Stimulated activated CD8-positive, alpha-beta memory T cell treated with anti-CD3 and anti-CD28 coated beads, Interleukin-7, amount 100 ng/mL, for 24 hours (primary cell): ENCODE measurements at places on chromosomes 6 and 20.
A peak's percentile ranks its signal among the peaks of the same experiment; 100 is the strongest.

DNA sequence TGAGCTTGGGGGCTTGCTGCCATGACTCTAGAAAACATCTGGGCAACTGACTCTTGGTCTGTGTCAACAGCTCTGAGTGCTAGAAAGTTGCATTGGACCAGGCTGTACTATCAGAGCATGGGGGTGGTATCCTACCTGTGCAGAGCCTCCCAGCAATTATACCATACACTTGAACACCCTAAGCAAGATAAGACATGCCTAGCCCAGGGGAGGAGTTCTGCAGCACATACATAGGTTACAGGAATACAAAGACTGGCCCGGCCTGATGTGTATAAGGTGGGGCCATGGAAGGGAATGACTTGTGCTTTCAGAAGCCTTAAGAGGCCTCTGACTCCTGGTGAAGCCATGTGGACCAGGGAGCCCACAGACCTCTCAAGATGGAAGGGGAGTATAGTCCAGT lies 11.4 kb upstream of the MOCS1 start:
- DNase-seq = no peak

- DNase-seq = no peak
Measured at GRCh38 chr20:35527122-35527769, 2.2 kb downstream of the C20orf173 start.

DNA sequence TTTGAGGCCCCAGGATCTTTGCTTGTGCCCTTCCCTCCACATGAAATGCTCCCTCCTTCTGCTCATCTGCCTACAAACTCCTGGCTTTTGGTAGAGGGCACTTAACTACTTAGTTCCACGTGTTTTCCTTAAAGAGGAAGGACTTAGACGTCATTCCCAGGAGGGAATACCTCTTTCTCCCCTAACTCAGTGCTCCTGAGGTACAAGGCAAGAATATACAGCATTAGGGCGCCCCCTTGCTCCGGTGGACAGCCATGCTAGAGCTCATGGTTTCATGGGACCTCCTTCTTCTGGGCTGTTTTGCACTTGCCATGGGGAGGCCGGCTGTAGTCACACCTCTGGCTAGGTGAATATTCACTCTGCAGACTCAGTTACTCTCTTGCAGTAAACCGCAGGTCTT lies 93.8 kb upstream of the LY86 start:
- no peak for DNase-seq

GRCh38 chr20:24892931-24893330 lies 56.1 kb upstream of the CST7 start:
- DNase-seq = no peak

DNA sequence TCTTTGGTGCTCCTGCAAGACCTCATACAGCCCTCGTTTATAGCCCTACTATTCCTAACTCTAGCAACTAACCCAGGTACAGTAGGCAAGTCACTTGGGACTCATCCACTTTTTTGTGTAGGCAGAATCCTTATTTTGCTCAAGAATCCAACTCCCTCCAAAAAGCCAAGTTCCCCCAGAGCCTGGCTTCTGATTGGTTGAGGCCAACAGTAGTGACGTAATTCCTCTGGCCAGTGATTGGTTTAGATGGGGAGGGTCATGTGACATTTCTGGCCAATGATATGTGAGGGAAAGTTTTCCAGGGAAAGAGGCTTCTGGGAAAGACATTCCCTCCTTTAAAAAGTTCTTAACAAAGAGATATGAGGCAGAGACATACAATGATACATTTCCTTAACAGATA lies 32.1 kb downstream of the KIAA1755 start:
- DNase-seq = no peak

GRCh38 chr6:45724511-45724910 lies 291.1 kb downstream of the CLIC5 start:
- no peak for DNase-seq

DNA sequence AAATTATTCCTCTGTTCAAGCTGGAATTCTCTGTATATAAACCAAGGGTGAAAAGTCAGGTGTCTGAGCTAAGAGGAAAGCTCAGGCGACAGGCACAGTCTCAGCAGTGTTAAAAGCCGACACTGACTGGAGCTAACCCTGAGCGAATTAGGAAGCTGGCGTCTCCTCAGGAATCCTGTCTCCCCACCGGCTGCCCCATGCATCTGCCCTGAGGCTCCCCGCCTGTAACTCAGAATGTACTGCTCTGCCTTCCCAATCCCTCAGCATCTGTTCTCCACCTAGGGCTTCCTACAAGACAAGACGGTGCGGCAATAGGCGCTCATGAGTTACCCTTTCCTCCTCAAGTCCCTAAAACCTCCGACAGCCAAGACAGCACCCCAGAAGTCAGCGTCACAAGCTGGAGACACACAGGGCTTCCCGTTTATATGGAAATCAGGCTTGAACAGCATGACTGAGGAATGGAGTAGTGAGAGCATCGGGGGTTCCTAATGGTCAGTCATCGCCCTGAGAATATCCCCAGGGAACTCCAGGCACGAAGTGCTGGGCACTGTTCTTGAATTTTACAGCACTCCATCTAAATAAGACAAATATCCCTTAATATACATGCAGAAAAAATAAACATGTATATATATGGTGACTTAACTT lies 33.5 kb downstream of the WDR27 start:
- DNase-seq = no peak

DNA sequence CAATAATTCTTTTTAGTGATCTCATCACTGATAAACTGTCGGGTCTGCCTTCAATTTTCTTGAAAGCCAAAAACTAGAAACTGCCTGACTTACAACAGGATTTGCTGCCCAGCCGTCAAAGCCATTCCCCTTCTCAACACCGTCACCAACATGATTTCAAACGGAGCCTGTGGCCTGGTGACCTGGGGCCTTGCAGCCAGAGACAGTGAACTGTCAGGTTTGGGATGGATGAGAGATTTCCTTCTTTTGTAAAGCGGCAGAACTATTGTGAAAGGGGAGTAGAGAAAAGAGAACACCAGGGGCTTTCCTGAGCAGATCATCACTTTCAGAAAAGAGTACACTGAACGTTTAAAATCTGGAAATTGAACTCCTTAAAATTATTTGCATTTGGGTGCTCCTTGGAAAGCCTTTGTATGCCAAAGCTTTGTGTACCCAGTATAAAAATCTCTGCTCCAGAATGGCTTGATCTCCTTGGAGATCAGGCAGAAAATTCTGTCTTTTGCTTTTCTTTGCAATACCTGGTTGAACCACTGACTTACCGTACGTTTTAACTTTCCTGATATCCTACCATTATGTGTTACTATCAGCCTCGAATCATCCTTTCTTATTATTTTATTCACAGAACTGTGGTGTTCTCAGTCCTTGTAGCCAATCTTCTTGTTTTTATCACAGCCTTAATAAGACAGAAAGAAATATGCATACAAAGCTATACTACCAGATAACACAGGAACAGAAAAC lies 125.2 kb downstream of the PACRG start:
- DNase-seq = no peak

DNA sequence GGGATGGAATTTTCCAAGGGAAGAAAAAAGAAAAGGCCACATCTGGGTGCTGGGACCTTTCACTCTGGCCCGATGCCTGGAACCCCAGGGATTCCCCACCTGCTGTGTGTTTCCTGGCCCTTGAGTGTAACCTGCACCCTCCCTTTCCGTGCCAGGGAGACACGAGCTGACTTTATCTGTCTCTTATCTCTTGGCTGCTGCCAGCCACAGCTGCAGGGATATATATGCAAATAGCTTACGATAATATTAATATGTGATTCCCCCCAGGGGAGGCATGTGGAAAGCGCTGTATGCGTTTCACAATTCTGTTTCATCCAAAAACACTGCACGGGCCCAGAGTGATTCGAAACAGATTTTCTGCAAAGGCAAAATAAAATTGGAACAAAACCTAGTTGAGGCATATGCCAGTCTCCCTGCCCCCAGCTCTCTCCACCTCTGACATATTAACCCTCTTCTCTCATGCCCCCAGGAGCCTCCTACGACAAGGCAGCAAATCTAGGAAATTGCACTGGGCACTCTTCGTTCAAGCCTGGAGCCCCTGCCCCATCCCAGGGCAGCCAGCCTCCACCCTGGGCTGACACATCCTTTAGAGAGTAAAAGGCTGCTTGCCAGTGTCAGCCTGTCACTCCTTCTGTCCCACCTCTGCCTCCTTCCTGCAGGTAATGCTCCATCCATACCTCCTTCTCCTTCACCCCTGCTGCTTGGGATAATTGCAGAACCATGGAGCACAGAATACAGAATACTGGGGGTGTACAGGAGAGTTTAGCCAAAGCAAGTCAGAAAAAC lies 1.3 kb downstream of the RIPOR3 start:
- DNase-seq = no peak

GRCh38 chr20:16423311-16424212 lies 149.7 kb downstream of the KIF16B start:
- DNase-seq = no peak

- DNase-seq = no peak
Measured at GRCh38 chr6:73722318-73723060, 26.5 kb downstream of the CD109 start.

DNA sequence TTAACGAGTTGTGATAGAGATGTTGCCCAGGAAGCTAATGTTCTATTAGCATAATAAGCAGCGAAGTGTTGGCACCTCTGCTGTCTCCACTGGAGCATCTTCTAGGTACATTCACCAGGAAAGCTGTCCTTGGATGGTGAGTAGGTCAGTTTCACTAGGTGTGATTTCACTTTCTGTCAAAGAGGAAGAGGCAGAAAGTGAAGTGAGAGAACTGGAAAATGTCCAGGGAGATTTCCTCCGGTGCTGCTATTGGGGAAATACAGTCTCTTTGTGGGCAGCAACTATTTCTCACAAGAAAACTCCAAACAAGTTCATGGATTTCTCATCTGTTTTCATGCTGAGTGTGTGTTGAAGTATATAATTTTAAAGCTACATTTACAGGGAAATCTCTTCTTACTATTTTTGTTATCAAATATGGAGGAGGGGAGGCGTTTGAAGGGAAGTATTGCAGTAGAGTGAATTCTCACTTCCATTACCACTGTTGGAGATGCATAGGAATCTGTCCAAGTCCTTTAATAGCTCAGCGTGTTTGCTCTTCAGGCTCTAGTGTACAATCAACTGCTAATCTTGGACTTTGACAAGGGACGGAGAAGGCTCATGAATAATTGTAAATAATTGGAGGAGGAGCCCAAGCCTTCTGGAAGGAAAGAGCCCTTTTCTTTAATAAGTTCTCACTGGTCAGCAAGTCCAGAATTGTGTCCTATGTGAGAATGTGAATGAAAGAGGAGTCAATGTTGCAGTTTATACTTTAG lies 16.1 kb upstream of the TSBP1 start:
- no peak for DNase-seq

DNA sequence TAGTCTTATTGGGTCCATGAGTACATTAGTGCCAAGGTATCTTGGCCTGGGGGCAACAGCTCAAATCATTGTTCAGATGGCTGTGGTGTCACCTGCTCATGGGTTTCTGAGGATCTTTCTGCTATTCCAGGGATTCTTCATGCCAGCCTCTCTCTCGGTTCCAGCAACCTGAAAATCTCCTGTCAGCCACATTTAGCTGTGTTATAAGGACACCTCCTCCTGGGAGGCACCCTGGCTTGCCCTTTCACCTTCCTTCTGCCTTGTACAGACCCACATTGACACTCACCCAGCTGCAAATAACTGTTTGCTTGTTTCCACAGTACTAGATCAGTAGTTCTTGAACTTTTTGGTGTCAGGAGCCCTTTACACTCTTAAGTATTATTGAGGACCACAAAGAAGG lies 159.9 kb downstream of the GRM4 start:
- DNase-seq = no peak

GRCh38 chr6:103167345-103168071 lies 1692.2 kb downstream of the HACE1 start:
- no peak for DNase-seq

GRCh38 chr6:88612631-88613030 lies 350.8 kb downstream of the RNGTT start:
- no peak for DNase-seq

DNA sequence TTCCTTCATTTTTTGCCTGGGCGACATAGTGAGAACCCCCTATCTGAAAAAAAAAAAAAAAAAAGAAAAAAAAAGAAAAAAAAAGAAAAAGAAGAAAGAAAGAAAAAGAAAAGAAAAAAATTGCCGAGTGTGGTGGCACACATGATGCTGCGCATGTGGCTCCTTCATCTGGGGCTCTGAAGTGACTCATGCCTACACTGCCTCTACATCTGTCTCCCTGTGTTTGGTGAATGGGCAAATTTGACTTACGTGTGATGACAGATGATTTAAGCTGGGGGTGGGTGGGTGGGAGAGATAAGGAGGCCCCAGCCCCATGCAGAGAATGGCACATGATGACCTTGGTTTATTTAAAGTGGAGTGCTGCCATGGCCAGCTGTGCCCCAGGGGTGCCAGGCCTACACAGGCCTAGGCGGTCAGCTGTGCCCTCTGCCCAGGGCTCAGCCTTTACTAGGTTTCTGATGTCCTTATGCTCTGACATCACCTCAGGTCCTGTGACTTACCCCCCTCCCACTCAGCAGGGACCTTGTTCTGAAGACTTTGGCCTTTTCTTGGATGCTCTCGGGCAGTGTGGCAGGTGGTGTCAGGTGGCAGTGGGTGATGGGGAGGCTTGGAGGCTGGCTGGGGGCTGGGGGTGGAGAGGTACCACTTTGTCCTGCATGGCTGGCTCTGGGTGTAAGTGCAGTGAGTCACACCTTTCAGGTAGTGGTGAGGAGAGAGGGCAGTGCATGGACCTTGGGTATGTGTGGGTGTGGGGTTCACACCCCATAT lies 41.1 kb downstream of the VEGFA start:
- DNase-seq = no peak

- DNase-seq = no peak
Measured at GRCh38 chr6:148716811-148717210, 30.0 kb upstream of the UST start.

- DNase-seq = no peak
Measured at GRCh38 chr20:57398901-57399535, 7.8 kb downstream of the RBM38 start.

DNA sequence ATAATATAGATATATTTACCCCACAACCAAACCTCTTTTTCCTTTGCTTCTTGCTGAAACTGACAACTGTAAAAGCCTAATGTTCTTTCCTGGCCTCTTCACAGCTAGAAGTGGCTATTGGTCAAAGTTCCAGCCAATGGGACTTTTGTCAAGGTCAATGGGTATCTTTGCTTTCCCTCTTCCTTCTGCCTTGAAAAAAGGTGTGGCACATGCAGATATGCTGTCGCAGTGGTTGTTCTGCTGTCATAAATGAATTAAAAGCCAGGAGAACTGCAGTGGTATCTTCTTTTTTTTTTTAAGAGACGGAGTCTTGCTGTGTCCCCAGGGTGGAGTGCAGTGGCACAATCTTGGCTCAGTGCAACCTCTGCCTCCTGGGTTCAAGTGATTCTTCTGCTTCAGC lies 29.9 kb downstream of the MAN1A1 start:
- DNase-seq = no peak

DNA sequence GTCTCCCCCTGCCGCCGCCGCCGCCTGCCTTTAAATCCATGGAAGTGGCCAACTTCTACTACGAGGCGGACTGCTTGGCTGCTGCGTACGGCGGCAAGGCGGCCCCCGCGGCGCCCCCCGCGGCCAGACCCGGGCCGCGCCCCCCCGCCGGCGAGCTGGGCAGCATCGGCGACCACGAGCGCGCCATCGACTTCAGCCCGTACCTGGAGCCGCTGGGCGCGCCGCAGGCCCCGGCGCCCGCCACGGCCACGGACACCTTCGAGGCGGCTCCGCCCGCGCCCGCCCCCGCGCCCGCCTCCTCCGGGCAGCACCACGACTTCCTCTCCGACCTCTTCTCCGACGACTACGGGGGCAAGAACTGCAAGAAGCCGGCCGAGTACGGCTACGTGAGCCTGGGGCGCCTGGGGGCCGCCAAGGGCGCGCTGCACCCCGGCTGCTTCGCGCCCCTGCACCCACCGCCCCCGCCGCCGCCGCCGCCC lies 474 bp downstream of the CEBPB start:
- DNase-seq = peak; percentile 21
